ENCODE measurements at places on chromosomes 3 and 15.

DNA sequence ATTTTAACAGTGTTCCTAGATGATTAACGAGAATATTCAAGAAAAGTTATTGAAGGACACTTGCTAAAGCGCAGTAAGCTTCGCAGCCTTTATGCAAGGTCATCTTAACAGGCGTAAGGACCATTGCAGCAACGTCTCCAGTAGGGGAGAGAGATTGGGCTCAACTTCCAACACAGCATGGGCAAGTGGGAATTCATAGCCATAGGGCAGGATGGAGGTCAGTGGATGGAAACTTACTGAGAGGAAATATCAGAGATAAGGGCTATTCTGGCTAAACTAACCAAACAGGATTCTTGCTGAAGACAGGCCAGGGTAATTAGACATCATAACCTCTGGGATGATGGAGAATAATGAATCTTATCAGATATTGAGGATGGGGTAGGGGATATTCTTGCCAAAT is 82.8 kb downstream of the DHX36 start:
- no peak for DNase-seq

GRCh38 chr3:159263750-159264553 is 462.1 kb downstream of the MFSD1 start:
- DNase-seq: no peak

DNA sequence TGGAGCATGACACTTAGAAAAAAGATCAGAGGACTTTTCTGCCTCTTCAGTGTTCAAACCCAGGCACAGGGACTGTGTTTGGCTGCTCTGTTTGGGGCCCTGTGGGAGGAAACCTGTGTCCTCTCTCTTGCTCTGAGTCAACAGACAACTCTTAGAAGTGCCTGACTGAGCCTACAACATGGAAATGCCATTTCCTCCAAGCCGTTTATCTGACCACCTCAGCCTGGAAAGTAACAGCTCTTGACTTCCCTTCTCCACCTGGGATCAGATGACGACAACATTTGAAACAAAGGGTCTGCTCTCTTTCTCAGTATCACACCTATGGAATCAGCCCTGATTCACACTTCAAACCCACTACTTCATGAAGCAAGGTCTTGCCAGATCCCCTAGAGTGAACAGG is 91.3 kb upstream of the CTDSPL start:
- DNase-seq: no peak

DNA sequence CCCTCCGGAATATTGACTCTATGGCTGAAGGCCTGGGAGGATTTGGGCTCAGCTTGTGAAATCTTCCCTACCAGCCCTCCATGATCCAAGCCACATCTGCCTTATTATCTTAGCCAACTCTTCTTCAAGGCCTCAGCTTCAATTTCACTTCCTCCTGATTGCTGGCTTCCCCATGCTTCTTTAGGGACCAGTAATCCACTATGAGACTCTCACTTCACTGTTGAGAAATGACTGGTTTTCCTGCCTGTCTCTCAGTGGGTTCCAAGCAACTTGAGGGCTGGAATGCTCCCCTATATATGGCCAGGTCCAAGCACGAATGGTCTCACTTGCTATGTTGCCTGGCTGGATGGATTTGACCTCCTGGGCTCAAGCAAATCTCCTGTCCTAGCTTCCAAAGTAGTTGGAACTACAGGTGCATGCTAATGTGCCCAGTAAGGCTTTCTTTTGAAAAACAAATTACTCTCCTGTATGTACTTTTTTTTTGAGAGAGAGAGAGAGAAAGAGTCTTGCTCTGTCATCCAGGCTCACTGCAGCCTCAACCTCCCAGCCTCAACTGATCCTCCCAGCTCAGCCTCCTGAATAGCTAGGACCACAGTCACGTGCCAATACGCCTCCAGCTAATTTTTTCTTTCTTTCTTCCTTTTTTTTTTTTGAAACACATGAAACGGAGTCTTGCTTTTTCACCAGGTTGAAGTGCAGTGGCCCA is 7.9 kb upstream of the PIK3CB start:
- no peak for DNase-seq

GRCh38 chr3:31543375-31543774 is 10.7 kb downstream of the STT3B start:
- no peak for DNase-seq

DNA sequence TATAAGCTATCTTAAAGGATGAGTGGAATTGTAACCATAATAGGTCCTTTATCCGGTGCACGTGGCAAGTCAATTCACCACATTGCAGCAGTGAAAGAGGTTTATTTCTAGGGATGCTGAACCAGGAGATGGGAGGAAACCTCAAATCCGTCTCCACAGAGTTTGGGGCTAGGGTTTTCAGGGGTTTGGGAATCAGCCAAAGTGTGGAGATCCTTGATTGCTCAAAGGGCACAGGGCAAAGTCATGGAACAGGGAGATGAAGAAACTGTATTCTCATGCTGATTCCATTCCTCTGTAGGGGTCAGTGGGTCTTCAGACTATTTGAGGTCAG is 7.2 kb upstream of the RAF1 start:
- DNase-seq: no peak

DNA sequence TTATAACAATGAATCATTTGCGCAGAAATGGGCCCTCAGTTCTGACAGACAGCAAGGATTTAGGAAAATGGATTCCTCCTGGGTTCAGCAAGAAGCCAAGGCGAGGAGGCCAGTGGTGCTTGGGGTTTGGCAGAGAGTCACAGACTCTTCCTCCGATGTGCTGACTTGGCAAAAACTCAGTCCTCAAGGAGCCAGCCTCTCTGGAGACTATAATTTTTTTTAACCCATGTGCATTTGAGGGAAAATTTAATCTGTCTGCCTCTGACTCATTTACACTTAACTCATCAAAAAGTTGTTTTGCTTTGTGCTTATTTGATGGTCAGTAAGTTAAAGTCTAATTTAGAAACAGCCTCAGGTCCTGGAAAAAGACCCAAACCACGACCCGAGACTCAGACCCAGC is 34.2 kb upstream of the SLC24A5 start:
- no peak for DNase-seq

DNA sequence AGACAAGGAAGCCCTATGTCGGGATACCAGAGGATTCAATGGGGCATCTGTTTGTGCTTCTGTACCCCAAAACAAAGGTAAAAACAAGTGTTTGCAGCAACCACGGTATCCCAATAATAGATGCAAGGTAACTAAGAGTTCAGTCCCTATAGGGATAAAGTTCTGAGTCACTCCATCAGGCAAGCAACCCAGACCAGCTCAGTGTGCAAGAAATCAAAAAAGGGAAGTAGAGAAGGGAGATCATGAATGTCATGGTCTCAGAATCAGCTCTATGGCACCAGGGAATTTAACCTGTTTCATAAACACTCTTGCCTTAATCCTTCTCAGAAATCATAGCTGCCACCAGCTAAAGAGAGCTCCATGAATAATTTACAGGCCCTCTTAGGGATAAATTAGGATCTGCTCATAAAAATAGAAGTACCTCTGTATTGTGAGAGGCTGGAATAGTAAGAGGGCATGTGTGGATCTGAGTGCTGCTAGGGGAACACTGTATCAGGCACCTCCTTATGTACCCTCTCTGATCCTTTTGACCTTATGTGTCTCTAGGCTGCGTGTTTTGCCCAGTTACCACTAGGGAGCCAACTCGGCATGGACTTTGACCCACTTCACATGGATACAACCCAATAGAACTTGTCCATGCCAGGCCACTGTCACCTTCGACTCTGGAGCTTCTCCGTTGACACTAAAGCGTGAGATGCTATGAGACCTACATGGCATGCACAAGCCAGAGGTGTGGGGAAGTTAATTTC is 754.6 kb downstream of the AGBL1 start:
- DNase-seq: no peak

GRCh38 chr3:30102356-30102755 is 504.0 kb upstream of the TGFBR2 start:
- no peak for DNase-seq

GRCh38 chr3:51550080-51550819 is 11.7 kb downstream of the RAD54L2 start:
- DNase-seq: no peak

- no peak for DNase-seq
These were observed at the start of gene CD86 for GRCh38 chr3:122055215-122055614. CD86 (plus strand) TSS chr3:122055362; CDS start chr3:122055490, 128 bp downstream.

- no peak for DNase-seq
These were observed 34.1 kb upstream of the SPESP1 start for GRCh38 chr15:68896178-68896577.

DNA sequence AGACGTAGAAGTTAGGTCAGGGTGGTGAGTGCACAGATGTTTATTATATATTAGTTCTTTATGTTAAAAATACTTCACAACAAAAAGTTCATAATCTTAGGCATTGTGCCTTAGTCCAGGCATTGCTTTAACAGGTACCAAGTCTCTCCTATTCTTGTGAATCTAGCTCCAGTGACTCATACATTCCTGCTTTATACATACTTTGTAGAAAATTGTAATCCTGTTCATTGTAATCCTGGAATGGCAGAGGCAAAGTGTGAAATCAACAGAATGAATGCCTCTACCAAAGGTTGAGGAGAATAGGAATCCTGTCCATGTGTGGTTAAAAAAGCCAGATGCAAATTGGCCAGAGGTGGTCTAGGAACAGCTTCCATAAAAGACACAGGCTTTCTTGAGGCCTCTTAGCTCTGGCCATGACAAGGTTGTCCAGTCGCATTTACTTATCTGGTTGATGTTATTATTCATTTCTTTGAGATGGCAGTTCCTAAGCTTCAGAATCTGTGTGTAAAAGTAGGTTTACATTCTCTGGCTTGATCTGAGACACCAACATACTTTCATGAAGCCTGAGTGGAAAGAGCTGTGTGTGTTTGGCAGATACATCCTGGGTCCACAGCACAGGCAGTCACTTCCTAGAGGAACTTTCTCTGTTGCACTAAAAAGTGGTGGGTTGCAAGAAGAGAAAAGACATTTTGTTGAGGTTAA is 109.0 kb downstream of the CDIN1 start:
- DNase-seq: no peak

DNA sequence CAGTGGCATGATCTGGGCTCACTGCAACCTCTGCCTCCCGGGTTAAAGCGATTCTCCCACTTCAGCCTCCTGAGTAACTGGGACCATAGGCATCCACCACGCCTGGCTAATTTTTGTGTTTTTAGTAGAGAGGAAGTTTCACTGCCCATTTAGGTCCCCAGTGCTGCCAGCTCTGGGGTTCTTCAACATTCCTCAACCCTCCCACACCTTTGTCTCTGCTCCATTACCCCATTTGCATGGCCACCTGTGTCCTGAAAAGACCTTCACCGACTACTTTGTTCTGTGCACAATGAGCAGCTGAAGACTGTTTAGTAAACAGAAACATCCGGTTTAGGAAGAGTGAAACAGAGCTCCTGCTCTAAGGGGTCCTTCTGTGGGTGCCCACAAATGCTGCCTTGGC is 92.0 kb downstream of the FAM43A start:
- no peak for DNase-seq

GRCh38 chr3:76024640-76025039 is 239.3 kb upstream of the ZNF717 start:
- DNase-seq: no peak

GRCh38 chr15:84919106-84919667 is 34.7 kb downstream of the SLC28A1 start:
- no peak for DNase-seq

DNA sequence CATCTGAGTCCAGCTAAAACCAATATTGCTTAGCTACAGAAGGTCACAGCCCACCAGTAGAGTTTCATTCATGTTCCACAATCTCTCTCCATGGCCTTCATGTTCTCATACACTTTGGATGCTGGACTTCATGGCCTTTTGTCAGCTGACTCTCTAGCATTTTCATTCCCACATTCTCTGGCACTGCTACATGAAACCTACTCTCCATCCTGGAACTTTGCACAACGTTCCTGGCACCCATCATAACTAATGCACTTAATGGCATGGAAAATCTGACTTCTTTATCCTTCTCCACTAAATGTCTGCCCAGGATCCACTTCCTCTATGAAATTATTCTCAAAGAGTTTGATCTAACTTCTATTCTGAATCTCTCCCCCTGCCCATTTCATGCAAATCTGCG is 56.9 kb downstream of the SLC9A9 start:
- no peak for DNase-seq

- no peak for DNase-seq
These were observed 971.4 kb downstream of the MCTP2 start for GRCh38 chr15:95202569-95203349.

GRCh38 chr15:62999923-63000561 is 42.5 kb upstream of the TPM1 start:
- DNase-seq: no peak

DNA sequence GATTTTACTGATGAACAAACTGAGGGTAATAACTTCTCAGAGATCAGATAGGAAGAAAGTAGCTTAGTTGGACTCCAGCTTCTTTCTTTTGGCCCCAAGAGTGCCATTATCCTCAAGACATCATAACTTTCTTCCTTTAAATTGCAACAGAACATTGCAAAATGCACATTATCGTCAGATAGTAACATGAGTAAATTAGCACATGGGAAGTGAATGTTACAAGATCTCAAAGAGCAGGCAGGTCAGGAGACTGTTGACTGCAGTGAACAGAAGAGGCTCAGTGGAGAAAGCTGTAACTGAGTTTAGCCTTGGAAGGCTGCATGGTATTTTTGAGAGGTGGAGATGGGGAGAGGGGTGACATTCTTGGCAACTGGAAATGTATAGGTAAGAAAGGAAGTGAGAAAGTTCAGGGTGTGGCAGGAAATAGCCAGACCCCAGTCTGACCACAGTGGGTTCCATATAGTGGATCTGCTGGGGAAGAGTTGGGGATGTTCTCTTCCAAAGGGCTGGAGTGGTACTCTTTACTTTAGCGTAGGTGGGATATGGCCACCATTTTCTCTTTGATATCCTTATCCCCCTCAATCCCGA is 307.7 kb downstream of the RPLP1 start:
- DNase-seq: no peak

GRCh38 chr3:41095702-41096101 is 103.6 kb upstream of the CTNNB1 start:
- DNase-seq: no peak

GRCh38 chr3:75218577-75218976 is 445.6 kb upstream of the FRG2C start:
- no peak for DNase-seq

DNA sequence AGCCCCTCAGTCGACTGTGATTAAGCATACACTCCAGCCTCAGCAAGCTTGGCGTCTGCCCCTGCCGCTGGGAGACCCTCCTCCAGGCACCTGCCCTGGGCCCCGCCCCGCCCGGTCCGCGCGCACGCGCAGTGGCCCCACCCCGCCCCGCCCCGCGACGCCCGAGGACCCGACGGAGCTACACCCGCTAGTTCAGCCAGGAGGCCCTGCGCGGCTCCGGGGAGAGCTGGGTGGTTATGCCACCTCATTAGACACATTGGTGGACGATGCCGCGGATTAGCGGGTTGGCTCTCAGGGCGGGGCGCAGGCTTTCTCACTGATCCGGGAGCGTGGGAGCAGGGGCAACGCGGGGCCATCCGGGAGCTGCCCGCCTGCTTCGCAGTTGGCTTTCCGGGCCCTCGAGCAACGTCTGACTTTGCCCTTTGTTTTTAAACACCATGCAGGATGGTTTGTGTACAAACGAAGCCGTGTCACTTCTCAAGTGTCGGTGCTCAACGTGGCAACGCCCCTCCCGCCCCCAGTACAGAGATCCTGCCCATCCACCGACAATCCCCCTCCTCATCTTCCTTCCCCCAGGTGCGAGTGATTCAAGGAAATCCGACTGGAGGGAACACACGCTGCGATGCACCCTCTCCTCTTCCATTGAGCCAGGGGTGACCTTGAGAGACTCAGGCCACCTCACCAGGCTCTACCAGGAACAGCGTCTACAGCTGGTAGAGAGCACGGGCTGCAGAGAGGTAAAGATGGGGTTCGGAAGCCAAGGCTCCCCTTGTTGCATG is 109.3 kb downstream of the SHQ1 start:
- DNase-seq: peak; percentile 50

All from stimulated activated CD4-positive, alpha-beta T cell treated with anti-CD3 and anti-CD28 coated beads, TNF-alpha, amount 100 ng/mL, for 1 hour (primary cell).